ENCODE measurements at places on chromosomes 7 and 10.

DNA sequence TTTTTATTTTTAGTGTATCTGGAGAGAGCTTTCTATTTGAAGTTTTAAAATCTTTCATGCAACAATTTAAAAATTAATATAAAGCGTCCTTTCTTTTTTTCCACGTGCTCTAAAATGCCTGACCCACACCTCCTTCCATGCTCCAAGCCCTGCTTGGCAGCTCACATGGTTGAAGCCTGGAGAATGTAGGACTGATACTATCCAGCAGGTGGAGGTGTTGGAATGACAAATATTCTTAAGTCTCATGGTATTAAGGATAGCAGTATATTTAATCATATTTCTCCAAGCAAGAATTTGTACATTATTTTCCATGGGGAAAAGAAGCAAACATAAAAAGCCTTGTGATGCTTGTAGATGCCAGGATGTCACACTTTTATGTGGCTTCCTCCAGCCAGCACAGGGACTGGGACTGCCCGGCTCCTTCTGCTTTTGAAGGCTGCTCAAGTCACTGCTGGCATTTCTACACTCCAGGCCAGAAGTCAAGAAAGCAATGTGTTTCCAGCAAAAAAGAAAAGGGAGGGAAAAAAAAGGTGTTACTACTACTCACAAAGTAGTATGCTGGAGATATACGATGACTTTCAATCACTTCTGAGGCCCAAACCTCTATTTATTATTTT, 49.7 kb downstream of the BZW2 start:
- no peak for DNase-seq

- no peak for DNase-seq
These were observed 102.6 kb upstream of the CSTF2T start for GRCh38 chr10:51802030-51802429.

- no peak for DNase-seq
These were observed 38.0 kb downstream of the PSAP start for GRCh38 chr10:71812913-71813590.

DNA sequence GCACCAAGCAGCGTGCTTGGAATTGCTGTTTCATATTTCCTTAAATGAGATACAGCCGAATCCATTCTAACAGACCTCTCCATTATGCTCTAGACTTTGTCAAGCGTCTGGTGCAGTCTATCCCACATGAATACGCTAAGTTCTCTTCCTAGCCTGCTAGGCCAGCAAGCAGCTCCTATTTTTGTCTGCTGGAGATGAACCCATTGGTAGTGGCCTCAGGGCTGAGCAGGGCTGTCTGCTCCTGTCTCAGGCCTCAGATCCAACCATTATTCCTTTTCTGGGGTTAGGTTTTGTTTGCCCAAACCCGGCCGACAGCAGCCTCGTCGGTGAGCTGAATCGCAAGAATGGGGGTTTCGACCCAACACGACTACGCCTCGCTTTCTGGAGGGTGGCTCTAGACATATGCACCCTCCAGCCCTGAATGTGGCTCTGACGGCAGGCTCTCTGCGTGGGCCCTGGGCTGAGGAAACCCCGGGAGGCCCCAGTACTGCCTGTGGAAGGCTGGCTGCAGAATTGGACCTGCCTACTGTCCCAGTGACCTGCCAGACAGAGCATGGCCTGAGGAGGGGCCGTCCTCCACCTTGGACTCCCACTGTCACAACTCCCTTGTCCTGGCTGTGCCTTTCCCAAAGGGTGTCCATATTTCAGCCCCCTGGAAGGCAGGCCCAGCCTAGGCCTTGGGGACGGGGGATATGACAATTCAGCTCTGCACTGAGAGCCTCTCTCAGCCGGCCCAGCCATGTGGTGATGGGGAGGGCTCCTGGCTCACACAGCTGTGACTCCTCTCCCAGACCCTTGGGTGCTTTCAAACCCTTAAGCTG, 267.9 kb upstream of the TCERG1L start:
- no peak for DNase-seq

GRCh38 chr10:71687480-71687879, 32.1 kb downstream of the C10orf105 start:
- no peak for DNase-seq

GRCh38 chr10:90984898-90985297, 64.0 kb upstream of the ANKRD1 start:
- no peak for DNase-seq

GRCh38 chr10:117240621-117241529, at the start of gene SLC18A2:
TSS of gene SLC18A2 (plus strand) at chr10:117241114. CDS start at chr10:117241694, 580 bp downstream.
- DNase-seq: no peak

- no peak for DNase-seq
These were observed 141.4 kb downstream of the DOCK4 start for GRCh38 chr7:112064627-112065385.

- DNase-seq: no peak
These were observed 4.9 kb upstream of the SCD start for GRCh38 chr10:100341953-100342626.

DNA sequence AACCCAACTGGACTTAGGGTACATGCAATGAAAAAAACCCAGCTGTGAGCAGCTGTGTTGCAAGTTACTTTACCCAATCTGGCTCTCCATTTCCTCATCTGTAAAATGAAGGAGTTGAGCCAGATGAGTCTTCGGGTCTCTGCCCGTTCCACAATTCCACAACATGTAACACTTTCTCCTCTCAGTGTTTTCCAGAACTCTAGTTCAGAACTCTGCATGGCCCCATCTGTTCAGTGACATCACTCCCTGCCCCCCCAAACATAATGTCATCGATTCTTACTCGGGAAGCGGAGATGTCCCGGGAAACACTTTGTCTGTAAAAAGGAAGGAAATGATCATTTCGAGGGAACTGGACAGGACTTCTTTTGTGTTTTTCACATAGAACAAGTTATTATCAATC, 2.5 kb downstream of the SH3PXD2A start:
- DNase-seq: no peak

Measured in NCI-H524 treated with DMSO at 0.1 percent for 48 hours (cell line).